Activated B cell treated with CpG ODN at 0.5 μM for 24 hours (primary cell): ENCODE measurements at places on chromosomes 2 and 18. TPM values are rescaled to one million over a fixed set of nuclear protein-coding genes. Genes with fewer than 3 reads are reported as not detected.

DNA sequence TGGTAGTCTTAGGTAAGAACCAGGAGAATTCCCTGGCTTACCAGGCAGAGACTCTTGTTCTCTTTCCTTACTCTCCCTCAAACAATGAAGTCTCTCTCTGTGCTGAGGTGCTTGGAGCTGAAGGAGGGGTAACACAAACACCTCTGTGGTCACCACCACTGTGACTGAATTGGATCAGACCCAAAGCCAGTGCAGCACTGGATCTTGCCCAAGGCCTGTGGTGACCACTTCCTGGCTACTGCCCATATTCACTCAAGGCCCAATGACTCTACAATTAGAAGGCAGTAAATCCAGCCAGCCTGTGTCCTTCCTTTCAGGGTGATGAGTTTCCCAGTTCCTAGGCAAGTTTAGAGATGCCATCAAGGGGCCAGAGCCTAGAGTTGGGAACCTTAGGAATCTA, 706.8 kb downstream of the SLC4A3 start:
- DNase-seq, result no peak

DNA sequence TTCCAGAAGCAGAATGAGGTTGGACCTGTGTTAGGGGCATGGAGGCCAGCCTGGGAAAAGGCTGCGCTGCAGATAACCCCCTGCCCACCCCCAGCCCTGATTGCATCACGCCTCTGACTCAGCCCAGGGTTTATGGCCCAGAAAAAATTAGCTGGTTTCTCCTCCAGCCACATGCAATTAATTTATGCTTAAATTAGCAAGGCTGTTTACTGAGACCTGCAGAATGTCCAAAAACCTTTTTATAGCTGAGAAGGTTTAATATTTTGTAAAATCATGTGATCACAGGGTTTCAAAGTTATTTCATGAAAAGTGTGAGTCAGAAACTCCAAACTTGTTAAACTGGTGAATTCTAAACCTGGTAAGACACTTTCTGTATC, 123.1 kb upstream of the HDAC4 start:
- DNase-seq, result no peak

The TXNDC9 gene
- 26.8 and 28.1 TPM in 2 replicates for total RNA-seq

- no peak for DNase-seq
Observed at GRCh38 chr18:69196336-69196735, 204.4 kb upstream of the DOK6 start.

- DNase-seq, result no peak
Observed at GRCh38 chr2:159186462-159186861, 100.0 kb downstream of the WDSUB1 start.
